ENCODE measurements at places on chromosomes 6 and 20. TPM values are rescaled to one million over a fixed set of nuclear protein-coding genes. Genes with fewer than 3 reads are reported as not detected.

The ZBTB2 gene
- 10.6 TPM for total RNA-seq

DNA sequence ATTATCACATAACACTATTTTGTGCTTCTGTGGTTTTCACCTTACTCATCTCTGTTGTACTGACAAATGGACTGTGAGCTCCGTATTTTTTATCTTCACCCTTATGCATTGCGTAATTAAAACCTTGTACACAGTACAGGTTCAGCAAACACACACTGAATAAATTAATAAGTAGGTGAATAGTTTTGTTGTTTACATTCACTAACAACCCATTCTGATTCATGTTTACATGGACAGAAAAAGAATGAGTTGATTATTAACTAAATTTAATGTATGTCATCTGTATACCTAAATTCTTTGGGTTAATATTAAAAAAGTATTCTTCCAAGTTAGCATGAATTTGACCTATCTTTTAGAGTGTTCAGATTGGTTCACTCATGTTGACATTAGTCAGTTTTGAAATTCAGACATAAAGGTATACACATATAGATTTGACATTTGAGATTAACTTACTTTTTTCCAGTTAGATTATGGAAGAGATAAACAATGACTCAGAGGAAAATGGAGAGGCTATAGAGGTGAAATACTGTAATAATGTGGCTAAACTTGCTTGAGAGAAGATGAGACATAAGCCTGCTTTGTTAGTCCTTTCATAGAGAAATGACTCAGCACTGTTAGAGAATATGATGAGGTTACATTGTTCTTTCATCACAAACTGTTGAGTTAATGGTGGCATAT lies 541.7 kb upstream of the FLRT3 start:
- peak; percentile 69 for DNase-seq

DNA sequence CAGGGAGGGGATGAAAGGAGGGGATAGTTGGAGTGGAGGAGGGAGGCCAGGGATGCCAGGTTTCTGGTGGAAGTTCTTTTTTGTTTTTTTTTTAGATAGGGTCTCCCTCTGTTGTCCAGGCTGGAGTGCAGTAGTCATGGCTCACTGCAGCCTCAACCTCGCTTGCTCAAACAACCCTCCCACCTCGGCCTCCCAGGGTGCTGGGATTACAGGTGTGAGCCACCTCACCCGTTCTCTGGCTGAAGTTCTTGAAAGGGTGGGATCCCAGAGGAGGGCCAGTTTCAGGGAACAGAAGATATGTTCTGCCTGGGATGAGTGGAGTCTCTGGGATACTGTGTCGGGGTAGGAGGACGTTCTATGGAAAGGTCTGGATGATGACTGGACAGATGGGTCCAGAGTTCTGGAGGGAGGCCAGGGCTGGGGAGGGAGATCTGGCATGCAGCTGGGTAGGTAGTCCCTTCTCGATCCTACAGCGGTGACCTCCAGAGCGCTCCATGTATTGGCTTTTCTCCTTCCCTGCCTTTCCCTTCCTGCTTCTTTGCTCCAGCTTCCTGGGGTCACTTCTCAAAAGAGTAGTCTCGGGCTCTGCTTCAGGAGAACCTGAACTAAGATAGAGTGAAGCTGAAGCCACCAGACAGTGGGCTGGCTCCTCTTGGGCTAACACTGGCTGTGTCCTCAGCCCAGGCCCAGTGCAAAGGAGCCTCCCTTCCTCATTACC lies 12.7 kb upstream of the SRC start:
- DNase-seq, result no peak

DNA sequence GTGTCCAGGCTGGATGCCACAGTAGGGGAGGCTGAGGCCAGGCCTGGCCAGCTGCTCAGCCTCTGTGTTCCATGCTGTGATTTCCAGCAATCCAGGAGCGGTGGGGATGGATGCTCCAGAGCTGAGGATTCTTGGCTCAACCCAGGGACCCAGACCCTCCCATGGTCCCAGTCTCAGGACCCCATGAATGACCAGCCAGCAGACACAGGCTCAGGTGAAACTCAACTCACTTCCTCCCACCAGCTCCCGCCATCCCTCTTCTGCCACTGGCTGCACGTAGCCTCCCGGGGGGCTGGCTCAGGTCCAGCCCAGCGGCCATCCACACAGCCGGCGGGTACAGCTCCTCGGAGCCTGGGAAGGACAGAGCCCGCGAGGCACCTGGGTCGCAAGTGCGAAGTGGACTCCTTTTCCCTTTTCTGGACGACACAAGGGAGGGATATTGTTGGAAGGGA lies 54.5 kb upstream of the DACT2 start:
- DNase-seq, result no peak

The EPB41L2 gene
- total RNA-seq, result 200 TPM

- DNase-seq, result no peak
Observed at GRCh38 chr6:47672816-47673215, 25.6 kb upstream of the ADGRF4 start.

- peak; percentile 64 for DNase-seq
Observed at GRCh38 chr6:113907102-113907815, 50.1 kb downstream of the MARCKS start.

DNA sequence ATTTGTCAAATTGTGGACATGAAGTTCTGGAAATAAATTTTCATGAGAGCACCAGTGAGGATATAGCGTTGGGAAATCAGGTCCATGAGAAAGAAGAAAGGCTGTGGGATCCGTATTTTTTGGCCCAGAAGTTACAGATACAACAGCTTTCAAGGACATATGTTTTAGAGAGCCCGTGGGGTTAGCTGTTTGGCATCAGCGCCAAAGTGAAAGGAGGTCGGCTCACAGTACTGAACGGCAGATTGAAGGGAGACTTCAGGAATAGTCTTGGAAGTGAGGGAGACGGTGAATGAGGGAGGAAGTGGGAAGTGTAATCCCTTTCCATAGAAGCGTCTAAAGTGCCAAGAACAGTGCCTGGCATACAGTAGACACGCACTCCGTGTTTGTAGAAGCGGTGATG lies 31.8 kb downstream of the ZDHHC14 start:
- DNase-seq, result no peak

GRCh38 chr20:23149623-23150279 lies 63.6 kb upstream of the CD93 start:
- DNase-seq, result no peak

The PLN gene
- not detected for total RNA-seq

DNA sequence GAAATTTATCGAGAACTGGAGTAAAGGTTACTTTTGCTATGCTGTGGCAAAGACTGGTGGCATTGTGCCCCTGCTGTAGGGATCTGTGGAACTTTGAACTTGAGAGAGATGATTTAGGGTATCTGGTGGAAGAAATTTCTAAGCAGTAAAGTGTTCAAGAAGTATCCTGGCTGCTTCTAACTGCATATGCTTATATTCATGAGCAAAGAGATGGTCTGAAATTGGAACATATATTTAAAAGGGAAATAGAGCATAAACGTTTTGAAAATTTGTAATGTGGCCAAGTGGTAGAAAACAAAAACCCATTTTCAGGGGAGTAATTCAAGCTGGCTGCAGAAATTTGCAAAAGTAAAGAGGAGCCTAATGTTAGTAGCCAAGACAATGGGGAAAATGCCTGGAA lies 12.3 kb upstream of the UFL1 start:
- no peak for DNase-seq

GRCh38 chr20:4726710-4727397 lies 5.1 kb downstream of the PRND start:
- DNase-seq, result peak; percentile 71
